ENCODE measurements at places on chromosomes 1 and 21. TPM values are rescaled to one million over a fixed set of nuclear protein-coding genes. Genes with fewer than 3 reads are reported as not detected.

- no peak for DNase-seq
Measured at GRCh38 chr1:27958513-27958912, 1.3 kb upstream of the XKR8 start.

DNA sequence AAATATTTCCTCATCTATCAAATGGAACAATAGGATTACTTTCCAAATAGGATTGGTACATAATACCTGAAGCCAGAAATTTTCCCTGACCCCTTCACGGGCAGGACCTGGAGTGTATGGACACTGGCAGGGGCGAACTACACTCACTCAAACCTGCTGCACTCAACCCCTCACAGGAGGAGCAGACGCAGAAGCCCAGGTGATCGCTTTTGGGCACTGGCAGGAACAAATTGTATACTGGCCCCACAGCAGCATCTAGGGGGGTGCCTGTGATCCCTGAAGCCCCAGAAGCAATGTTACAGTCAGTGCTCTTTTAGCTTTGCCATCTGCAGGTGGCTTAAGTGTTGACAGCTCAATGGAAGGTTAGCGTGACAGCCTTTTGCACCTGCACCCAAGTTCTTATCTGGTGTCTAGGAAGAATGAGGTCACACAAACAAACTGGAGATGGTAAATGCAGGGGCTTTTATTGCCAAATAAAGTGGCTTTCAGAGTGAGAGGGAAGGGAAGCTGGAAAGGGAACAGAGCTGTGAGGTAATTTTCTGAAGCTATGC is 199.2 kb upstream of the NEGR1 start:
- DNase-seq: no peak

GRCh38 chr21:45012662-45013259 is 61.6 kb upstream of the ADARB1 start:
- no peak for DNase-seq

Gene FMO5
- 2.8 TPM for polyA plus RNA-seq

Gene SPRR2B
- polyA plus RNA-seq: not detected

- no peak for DNase-seq
Measured at GRCh38 chr1:170730438-170730837, 66.5 kb downstream of the PRRX1 start.

- DNase-seq: no peak
Measured at GRCh38 chr1:189708674-189709073, 769.0 kb downstream of the BRINP3 start.

Gene CNIH3
- polyA plus RNA-seq: 1.7 TPM

Gene TAS1R3
- polyA plus RNA-seq: not detected

Gene ZNF697
- polyA plus RNA-seq: not detected

Gene OR2T2
- polyA plus RNA-seq: not detected

- DNase-seq: no peak
Measured at GRCh38 chr21:35197992-35198431, 148.9 kb upstream of the RUNX1 start.

GRCh38 chr1:78664763-78665162 is 15.1 kb downstream of the IFI44 start:
- no peak for DNase-seq

DNA sequence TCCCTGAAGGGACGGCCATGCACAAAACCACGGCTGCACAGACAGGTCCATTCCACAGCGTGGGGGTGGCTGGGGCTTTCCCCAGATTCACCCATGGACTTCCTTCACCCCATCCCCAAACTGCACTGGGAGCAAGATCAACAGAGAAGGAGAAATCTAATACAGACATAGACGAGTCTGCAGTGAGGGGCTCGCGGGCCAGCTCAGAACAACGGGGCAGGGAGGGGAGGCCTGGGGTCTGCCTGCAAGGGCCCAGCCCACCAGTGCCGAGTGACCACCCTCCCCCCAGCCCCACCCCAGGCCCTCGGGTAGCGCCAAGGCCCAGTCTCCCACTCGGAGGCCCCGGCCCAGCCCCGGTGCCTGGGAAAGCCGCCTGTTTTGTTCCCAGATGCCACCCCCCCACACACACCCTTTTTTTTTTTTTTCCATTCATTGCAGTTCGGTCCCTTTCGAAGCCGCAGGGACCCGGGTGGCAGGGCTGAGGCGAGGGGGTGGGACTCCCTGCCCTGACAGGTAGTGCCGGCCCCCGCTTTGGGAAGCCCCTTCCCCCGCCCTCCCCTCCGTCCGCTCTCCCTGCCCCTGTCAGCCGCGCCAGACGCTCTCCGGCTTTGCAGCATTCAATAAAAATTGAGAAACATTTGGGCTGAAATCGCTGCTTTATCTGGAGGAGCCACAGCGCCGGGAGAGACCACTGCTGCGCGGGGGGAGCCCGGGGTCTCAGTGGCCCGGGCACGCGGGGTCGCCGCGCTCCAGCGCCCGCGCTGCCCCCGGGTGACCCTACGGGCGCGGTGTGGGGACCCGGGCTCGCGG is 543 bp upstream of the EPHB2 start:
- no peak for DNase-seq

- no peak for DNase-seq
Measured at GRCh38 chr1:75796376-75797272, at the start of gene MSH4. Gene MSH4 (plus strand): TSS chr1:75796882. CDS start chr1:75796986, 104 bp downstream.

GRCh38 chr1:164565357-164565756 is 6.4 kb downstream of the PBX1 start:
- DNase-seq: no peak

Gene RUNX1
- 6.2 TPM for polyA plus RNA-seq

GRCh38 chr1:1364266-1364665 is 5.9 kb upstream of the MXRA8 start:
- DNase-seq: no peak

Gene FCRL1
- polyA plus RNA-seq: 0.09 TPM

Gene SIM2
- not detected for polyA plus RNA-seq

Gene PEAR1
- polyA plus RNA-seq: not detected

Gene FAM177B
- not detected for polyA plus RNA-seq

Gene CYP4A11
- not detected for polyA plus RNA-seq

- DNase-seq: no peak
Measured at GRCh38 chr1:16621300-16621658, 7.9 kb upstream of the NBPF1 start.

Gene C1orf87
- polyA plus RNA-seq: not detected

- DNase-seq: no peak
Measured at GRCh38 chr1:179509384-179509783, 66.4 kb downstream of the NPHS2 start.

GRCh38 chr1:209342441-209343175 is 240.9 kb upstream of the CAMK1G start:
- DNase-seq: no peak

Gene MSH4
- not detected for polyA plus RNA-seq

DNA sequence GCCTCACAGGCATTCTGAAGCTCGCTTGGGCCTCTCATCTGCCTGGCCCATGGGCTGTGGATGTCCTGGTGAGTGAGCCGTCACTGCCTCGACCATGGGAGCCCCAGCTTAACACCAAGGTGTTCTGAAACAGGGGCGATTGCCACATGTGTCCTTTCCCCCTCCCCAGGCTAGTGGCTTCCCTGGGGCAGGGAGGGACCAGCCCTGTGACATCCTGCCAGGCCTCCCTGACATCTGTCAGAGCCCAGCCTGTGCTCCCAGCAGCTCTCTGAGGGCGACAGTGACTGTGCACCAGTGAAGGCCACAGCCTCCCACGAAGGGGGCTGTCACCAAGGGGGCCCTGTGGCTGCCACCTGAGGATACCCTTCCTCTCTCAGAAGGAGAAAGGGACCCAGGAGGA is 35.9 kb upstream of the CCDC27 start:
- DNase-seq: no peak

GRCh38 chr1:36323636-36324352 is at the start of gene EVA1B:
Gene EVA1B (minus strand): TSS chr1:36323645. CDS start chr1:36323037, 608 bp downstream.
- peak; percentile 60 for DNase-seq

GRCh38 chr1:11541956-11542355 is 63.0 kb downstream of the DISP3 start:
- DNase-seq: no peak

Gene FCRL2
- polyA plus RNA-seq: not detected

DNA sequence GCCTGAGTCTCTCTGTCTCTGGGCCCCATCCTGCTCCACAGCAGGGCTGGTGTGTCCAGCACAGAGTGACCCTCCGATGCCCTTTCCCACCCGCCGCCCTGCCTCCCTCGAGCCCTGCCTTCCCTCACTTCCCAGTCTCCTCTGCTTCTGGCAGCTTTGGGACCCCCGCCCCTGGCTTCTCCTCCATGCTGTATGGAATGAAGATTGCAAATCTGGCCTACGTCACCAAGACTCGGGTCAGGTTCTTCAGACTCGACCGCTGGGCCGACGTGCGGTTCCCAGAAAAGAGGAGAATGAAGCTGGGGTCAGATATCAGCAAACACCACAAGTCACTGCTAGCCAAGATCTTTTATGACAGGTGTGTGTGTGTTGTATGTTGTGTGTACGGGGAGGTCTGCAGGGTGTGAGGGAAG is 14.3 kb downstream of the MOV10 start:
- no peak for DNase-seq

DNA sequence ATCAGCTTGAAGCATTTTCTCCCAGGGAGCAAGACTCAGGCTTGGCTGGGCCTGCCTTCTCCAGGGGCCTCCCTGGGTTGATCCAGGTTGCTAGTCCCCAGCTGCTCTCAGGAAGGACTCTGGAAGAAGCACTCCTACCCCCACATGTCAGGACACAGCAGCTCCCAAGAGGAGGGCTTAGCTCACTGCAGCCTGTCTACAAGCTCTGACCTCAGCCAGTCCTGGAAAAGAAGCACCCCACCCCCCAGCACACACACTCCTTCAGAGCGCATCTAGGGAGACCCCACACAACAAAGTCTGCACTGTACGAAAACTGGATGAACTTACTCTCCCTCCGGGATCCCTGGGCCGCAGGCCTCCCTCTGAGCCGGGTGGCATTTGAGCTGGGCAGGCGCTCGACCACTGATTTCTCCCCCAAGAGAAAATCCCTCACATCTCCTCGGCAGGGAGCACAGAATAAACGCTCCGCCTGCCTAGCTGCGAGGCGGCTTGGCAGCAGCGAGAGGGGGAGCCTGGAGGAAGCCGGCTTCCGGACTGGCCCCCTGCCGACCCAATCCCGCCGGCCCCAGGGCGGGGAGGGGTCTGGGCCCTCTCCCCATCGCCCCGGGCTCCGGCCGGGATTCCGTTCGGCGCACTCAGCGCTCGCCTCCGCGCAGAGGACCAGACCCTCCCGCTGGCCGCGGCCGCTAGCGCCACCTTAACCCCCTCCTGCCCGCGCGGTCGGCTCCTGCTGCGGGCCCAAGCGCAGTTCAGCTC is at the start of gene KCNA2:
Gene KCNA2 (minus strand): TSS at position 458 of the 756 bp plus-strand sequence. CDS start 1,576 bp downstream, outside the sequence.
- no peak for DNase-seq

Gene ANGPTL3
- not detected for polyA plus RNA-seq

- no peak for DNase-seq
Measured at GRCh38 chr1:111733992-111734341, 5.2 kb downstream of the INKA2 start.

DNA sequence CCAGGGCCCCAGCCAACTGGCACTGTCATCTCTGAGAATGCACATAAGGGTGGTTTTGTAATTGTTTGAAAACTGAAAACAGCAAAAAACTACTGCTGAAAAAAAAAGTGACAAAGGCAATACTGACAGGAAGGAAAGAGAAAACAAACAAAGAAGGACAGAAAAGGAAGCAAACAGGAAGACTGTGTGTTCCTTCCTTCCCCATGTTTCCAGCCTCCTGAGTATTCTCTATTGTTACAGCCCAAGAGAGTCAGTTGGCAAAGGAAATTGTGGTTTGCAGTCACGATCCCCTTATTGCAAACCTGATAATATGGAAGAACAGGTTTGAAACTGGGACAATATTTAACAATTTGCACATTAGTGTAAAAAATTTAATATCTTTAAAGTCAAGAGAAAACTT is 1177.6 kb downstream of the PLA2G4A start:
- DNase-seq: no peak

DNA sequence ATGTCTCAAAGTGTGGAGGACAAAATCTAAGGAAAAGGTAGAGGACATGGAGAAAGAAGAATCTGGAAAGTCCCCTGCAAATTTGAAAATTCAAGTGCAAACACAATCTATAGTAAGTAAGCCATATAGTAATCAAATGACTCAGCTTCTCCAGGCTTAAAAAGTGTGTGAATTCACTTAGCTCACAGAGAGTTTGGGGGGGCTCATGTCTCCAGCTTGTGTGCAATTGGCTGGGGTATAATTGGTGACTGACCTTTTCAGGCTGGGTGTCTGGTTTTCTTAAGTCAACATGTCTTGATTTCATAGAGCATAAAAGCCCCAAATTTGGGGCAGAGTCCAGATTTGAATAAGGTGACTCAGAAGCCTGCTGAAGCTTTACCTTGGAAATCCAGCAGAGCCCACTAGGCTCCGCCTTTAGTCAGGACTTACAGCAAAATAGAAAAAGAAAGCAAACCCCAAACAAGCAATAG is 8.6 kb downstream of the CLDN14 start:
- no peak for DNase-seq
